ENCODE measurements at places on chromosomes 6 and 20.

- DNase-seq, result no peak
These were observed 12.8 kb downstream of the KCTD20 start for GRCh38 chr6:36455486-36456027.

GRCh38 chr6:151111670-151112069, 128.1 kb upstream of the AKAP12 start:
- DNase-seq, result no peak

GRCh38 chr6:52304983-52305390, 20.4 kb upstream of the MCM3 start:
- DNase-seq, result no peak

GRCh38 chr6:107756660-107757355, 67.3 kb downstream of the SCML4 start:
- DNase-seq, result no peak

GRCh38 chr6:116300566-116300965, 20.8 kb upstream of the TSPYL1 start:
- DNase-seq, result no peak

DNA sequence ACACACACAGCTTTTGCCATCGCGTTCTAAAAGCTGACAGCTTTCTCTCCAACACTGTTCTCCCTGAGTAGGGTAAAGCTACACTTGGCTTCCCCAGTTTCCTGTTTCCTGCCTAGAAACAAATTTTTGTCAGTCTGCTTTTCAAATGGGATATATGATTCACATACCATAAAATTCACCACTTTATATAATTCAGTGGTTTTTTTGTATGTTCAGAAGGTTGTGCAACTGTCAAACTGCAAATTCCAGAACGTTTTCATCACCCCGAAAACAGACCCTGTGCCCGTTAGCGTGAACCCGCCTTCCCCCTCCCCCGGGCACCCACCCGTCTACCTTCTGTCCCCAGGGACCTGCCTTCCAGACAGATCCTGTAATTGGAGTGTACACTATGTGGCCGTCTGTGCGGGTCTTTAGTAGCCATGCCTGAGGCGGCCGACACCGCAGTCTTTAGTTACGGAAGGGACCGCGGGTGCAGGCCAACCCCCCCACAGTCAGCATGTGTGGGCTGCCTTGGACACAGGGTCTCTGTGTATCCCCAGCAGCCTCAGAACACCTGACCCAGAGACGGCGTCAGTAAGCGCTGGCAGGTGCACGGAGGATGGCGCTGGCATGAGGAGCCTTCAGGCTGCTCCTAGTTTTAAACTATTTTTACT, 16.6 kb downstream of the HRH3 start:
- no peak for DNase-seq

DNA sequence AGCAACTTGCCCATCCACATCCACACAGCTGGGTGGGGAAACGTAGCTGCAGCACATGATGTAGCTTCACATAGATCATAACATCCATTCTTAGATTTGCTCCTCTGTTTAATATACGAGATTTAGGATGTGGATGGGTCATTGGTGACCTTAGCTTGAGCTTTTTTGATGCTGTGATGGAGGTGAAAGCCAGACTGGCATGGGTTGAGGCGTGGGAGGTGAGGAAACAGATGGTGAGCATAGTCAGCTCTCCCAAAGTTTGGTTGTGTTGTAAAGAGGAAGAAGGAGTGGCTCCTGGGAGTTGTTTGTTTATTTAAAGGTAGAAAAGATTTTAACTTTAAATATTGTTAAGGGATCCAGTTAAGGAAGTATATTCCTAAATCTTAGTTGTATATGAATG, 5.3 kb downstream of the ARFGEF2 start:
- DNase-seq, result no peak

DNA sequence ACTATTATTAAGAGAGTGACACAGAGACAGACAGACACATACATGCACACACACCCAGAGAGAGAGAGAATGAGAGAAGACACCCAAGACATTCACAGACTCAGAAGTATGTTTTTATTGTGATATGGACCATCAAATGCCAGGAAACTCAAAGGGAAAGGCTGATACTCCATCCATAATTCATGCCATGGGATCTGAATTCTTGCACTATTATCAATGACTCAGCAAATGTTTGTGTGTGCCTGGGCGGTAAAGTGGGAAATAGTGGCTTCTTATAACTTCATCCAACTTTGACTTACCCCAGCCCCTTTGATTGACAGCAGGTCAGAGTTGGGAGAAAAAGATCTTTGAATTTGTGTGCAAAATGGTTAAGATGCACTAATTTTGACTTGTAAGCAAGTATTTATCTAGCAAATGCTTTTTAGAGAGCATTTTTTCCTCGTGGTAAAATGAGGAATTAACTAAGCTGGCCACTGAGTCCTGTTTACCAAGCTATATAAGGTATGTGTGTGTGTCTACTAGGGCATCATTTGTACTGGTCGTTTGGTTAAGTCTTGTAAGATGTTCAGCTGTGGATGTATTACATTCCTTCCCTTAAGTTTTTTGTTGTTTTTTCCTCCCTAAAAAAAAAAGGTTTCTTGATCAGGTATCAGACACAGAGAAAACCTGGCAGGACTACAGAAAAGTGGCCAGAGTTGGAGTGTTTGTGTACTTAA, 3.0 kb upstream of the CCN2 start:
- DNase-seq, result no peak

DNA sequence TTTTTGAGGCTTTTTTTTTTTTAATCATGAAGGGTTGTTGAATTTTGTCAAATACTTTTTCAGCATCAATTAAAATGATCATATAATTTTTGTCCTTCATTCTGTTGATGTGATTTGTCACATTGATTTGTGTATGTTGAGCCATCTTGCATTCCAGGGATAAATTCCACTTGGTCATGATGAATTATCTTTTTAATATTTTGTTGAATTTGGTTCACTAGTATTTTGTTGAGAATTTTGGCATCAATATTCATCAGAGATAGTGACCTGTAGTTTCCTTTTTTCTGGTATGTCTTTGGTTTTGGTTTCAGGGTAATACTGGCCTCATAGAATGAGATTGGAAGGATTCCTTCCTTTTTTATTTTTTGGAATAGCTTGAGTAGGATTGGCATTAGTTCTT, 221.9 kb upstream of the ZNF217 start:
- DNase-seq, result no peak

GRCh38 chr6:105501826-105502344, 99.0 kb upstream of the PREP start:
- no peak for DNase-seq

DNA sequence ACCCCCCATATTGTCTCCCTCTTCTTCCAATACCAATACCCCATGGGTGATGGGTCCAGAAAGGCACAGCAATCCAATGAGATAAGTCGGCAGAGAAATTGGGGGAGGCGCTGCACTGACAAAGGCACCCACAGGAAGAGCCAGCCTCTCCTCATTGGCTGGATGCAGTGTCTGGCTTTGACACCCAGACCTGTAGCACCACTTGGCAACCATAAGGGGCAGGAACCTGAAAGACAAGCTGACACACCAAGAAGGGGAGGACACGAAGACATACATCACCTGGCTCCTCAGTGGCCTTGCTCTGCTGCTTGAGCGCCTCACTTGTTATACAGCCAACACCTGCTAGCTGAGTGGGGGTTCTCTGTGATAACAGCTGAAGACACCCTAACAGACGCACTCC, 19.4 kb upstream of the SLC4A11 start:
- DNase-seq, result no peak

- no peak for DNase-seq
These were observed 111.8 kb upstream of the FRMD1 start for GRCh38 chr6:168190646-168191443.

- no peak for DNase-seq
These were observed 85.0 kb upstream of the PMEPA1 start for GRCh38 chr20:57794600-57795341.

GRCh38 chr6:18388942-18389341, 1.8 kb downstream of the RNF144B start:
- DNase-seq, result no peak

GRCh38 chr6:49515485-49516146, 15.9 kb downstream of the GLYATL3 start:
- no peak for DNase-seq

GRCh38 chr6:15953152-15953880, 175.6 kb upstream of the MYLIP start:
- DNase-seq, result no peak

- no peak for DNase-seq
These were observed 30.9 kb downstream of the TMEM200A start for GRCh38 chr6:130396722-130397121.

DNA sequence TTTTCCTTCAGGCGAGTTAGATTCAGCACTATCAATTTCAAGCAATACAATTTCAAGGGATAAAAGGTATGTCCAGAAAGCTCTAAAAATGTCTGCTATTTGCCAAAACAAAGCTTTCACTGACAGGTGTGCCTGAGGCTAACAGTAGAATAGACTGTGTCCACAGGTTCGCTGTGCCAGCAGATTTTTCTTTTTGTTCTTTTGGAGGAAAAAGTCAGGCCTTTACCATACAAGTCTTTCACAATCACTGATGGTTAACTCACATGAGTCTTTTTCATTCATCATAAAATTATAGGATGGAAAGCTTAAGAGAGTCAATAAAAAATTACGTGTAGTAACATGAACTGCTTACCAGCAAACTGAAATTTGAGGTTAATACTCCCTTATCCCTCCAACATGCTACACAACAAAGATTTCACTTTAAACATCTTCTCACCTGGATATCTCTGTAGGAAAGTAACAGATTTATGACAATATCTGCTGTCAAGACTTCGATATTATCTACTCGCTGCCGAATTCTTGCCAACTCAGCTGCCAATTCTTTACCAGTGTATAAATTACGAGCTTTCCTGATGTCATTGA, 95.4 kb downstream of the MAP3K5 start:
- DNase-seq, result no peak

DNA sequence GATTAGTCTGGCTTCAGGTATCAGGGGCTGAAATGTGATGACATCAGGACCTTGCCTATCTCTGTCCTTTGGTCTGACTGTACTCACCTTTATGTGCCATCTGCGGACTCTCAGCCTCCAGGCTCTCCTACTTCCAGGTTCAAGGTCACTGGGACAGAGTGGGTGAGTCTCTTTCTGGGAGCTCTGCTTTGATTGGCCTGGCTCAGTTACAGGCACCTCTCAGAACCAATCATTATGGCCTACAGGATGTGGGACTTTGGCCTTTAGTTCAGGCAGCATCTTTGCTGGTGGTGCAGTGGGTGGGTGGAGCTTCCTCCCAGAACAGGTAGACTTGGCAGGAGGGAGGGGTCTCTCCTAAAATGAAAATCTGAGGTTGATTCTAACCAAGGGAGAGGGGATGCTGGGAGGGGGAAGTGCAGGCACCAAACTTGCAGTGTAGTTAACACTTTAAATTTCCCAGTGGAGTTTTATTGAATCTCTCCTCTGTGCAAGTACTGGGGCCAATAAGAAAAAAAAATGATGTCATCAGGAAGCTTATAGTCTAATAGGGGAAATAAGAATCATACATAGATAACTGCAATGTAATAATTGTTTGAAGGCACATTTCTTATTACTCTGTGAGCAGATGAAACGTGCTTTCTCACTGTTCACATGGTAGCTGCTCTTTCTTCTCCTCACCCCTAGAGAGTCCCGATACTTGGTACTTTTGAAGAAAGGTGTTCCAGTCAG, 53.4 kb downstream of the SLC24A3 start:
- DNase-seq, result no peak

- DNase-seq, result no peak
These were observed 3.7 kb upstream of the CD2AP start for GRCh38 chr6:47473791-47474346.

DNA sequence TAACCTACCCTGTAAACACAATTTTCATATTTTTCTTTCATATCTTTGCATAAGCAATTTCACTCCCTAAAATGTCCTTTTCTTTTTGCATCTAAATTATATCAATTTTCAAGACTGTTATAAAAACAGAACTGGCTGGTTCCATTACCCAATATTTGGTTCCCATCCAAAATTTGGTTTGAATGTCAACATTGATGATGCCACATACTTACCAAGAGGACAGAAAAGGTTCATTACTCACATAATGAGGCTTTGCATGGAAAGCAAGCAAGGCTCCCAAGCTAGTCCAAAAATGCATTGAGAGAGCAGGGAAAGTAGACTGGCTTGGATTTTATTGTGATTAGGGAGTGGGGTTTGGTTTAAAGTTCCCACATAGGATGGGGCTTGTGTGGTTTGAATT, 144.4 kb upstream of the AKIRIN2 start:
- DNase-seq, result no peak

DNA sequence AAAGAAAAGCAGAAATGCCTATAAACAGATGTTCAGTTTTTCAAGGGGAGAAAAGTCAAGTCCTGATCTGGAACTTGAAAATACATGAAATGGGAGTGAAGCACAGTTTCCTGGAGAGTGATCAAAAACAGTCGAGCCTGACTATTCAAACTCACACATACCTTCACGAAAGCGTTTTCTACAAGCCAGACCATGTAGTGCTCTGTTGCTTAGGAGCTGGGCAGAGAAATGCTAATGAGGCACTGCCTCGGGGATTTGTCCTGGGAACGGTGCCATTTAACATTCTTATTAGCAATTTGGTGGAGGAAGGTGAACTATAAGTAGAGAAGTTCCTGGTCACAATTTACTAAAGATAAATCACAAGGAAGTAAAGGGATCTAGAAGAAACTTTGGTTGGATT, 5.9 kb downstream of the NHSL1 start:
- no peak for DNase-seq

DNA sequence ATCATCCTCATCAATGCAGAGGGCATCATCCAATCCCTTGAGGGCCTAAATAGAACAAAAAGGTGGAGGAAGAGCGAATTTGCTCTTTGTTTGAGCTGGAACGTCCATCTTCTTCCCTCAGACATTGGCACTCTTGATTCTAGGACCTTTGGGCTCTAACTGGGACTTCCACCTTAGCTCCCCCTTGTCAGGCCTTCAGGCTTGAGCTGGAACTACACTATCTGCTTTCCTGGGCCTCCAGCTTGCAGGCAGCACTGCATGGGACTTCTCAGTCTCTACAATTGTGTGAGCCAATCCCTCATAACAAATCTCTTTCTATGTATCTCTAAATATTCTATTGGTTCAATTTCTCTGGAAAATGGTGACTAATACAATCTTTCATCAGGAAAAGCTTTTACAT, 155.4 kb downstream of the MCHR2 start:
- DNase-seq, result no peak

DNA sequence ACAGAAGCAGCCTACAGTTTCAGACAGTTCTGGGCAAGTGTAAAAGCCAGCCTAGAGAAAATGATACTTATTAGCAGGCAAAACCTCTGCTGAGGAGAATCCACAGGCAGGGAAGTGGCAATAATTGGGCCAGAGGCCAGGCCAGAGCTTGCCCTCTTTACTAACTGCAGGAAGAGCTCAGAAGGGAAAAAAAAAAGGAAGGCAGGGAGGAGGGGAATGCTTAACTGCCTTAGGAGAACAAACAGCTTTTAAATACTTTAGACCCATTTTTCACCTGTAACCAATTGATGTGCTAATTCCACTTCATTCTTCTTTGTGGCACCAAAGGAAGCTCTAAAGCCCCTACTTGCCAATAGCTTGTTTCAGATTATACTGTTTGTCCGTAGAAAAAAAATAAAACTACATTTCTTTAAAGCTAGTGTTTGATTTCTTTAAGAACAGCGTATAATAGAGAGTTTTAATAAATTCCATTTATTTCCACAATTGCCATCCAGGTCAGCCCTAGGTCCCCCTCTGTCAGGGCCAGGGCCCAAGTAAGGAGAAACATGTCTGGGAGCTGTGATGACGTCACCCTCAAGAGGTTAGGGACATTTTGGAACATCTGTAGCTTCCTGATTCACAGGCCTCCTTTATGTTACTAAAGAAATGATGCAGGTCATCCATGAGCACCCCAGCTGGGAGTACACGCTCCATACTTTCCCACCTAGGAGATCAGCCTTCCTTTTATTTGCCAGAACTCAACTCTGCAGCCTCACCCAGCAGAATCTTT, 384.3 kb downstream of the CDC5L start:
- no peak for DNase-seq

GRCh38 chr6:154356690-154357089, at the start of gene IPCEF1:
IPCEF1 (minus strand) TSS chr6:154356803; CDS start chr6:154265947, 90,856 bp downstream.
- DNase-seq, result no peak

Data from cortex of kidney (tissue), 1 donor.